ENCODE measurements at places on chromosomes 1 and 21.

- no peak for DNase-seq
Observed at GRCh38 chr1:31396633-31397351, 16.2 kb upstream of the SERINC2 start.

GRCh38 chr1:81004011-81004410, 796.7 kb upstream of the ADGRL2 start:
- DNase-seq: no peak

GRCh38 chr21:27421654-27422053, 454.8 kb upstream of the ADAMTS5 start:
- DNase-seq: no peak

- DNase-seq: no peak
Observed at GRCh38 chr1:29516063-29516820, 279.9 kb downstream of the PTPRU start.

DNA sequence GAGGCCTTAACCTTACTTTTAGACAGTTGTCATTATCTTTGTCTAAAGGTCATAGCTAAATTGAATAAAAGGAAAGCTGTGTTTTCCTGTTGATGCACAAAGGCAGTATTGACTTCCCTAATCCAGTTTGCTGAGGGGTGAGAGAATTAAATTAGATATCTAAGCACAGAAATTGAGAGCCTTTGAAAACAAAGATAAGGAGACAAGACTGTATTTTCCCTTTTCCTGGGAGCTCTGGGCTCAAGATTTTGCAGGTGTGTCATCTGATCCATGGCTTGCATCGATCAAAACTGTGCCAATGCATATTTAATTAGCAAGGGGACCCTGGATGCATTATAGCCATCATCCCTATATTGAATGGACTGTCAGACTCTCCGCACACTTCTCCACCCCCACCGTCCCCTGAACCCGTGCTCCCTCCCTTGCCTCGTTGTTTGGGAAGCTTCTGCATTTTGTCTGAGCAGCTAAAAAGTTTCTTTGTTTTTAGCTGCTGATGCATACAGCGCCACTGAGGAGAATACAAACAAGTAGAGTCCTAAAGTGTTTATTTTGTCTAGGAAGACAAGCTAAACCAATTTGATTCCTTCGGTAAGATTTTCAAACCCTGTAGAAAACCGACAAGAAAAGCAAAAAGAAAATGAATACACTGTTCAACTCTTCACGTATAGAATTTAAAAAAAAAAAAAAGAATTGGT, 186.3 kb downstream of the NFIA start:
- DNase-seq: no peak

DNA sequence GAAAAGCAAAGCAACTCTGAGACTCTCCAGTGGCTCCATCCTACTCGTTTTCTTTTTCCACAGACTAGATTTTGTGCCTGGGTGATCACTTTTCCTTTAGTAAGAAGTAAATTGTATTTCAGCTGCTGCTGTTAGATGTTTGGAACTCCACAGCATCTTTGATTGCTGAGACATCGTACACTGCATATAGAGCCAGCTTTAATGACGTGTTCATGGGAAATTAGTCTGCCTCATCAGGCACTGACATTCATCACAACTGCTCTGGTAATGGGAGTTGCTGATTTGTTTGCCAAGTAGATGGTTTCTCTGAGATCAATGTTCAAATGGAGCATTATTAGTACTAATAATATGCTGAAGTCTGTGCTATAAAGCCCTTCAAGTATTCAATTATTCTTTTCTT, 573.8 kb upstream of the NR5A2 start:
- DNase-seq: no peak

GRCh38 chr1:96845464-96845863, 123.9 kb downstream of the PTBP2 start:
- peak; percentile 15 for DNase-seq

GRCh38 chr1:108016451-108016920, 51.5 kb upstream of the VAV3 start:
- DNase-seq: no peak

DNA sequence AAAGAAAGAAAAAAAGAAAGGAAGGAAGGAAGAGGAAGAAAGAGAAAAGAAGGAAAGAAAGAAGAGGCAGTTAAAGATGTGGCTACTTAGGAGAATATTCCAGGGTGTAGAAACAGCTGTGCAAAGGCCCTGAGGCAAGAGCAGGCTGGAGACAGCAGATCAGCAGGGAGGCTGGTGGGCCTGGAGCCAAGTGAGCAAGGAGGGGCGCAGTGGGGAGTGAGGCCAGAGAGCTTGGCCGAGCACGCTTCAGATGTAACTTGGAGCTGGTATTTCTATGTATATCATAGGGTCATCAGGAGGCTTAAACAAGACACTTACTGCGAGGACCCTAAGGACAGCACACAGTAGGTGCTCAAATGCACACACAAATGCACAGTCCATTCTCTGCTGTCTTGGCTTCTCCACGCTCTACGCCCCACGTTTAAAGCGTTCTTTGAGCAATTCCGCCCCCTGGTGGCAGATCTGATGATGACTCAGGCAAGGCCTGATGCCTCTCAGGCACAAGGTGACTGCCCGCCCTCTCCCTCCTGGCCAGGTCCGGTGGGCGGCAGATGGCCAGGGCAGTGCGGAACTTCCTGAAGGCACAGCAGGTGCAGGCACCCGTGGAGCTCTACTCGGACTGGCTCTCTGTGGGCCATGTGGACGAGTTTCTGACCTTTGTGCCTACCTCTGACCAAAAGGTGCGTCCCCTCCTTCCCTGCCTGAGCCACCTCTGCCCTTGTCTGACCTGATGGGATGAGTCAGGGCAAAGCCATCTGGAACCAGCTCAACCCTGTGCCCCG, 11.9 kb upstream of the PADI3 start:
- DNase-seq: peak; percentile 74

DNA sequence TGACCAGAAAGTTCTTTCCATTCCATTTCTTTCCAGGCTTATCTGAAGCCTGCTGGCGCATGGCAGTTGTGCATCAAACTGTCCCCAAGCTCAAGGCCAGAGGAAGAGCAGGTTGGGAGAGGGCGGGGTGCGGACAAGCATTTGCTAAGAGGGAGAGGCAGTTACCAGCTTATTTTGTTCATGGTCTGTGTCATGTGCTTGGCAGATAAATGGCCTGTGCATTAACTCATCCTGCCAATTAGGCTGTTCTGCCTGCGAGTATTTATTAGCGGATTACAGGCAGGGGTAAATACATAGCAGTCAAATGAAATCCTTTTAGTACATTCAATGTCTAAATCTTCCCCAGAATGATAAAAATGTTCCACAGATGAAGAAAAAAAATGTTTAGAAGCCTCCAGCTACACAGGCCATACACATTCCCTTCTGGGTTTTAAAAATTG, 48.9 kb upstream of the B3GALNT2 start:
- DNase-seq: no peak

DNA sequence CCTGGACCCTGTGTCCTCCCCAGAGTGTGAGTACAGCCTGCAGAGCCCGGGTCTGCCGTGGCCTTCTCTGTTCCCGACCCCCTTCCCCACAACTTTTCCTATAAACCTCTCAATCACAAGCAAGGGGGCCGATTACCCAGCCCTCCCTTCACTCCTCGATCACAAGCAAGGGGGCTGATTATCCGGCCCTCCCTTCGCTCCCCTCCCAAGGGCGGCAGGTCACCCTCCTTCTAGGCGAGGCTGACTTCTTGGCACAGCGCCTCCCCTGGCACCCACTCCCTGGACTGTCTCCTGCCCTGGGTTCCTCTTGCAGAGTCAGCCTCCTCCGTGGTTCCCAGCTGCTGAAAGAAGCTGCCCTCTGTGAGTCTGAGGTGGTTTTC, 12.3 kb upstream of the LDLRAP1 start:
- DNase-seq: no peak

- no peak for DNase-seq
Observed at GRCh38 chr1:201758499-201759050, 70.4 kb upstream of the IPO9 start.

DNA sequence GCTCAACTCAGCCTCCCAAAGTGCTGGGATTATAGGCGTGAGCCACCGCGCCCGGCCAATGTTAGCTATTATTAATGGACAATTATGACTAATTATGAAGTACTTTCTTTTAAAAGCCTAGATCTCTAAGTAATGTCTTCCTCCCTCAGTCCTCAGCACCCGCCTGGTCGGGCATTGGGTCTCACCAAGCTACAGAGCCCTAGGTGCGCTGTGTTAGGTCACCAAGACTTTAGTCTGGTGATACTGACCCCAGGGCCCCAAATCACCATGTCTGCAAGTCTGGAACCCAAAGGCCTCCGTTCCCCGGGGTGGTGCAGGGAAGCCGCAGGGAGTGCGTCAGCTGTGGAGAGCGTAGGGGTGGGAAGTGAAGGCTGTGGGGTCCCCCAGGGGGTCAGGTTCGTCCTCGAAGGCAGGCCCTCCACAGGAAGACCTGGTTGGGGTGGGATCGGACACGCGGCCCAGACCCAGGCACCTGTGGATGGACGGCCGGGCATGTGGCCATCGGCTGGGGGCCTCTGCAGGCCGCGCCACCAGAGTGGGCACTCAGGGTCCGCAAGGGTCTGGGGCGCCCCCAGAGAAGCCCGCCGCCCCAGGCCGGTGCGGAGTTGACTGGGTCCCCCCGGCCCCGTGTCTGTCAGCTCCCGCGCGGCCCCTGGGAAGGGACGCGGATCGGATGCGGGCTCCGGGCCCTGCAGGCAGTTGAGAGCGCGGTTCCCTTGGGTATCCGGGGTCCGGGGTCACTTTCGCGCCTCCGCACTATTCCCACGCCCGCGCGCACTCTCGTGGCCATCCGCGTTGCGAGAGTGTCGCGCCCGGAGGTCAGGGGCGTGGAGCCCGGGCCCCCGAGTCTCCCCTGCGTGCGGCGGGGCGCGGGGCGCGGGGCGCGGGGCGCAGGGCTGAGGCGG, 710 bp upstream of the PDXK start:
- no peak for DNase-seq

- no peak for DNase-seq
Observed at GRCh38 chr1:184315254-184315653, 71.6 kb upstream of the C1orf21 start.

DNA sequence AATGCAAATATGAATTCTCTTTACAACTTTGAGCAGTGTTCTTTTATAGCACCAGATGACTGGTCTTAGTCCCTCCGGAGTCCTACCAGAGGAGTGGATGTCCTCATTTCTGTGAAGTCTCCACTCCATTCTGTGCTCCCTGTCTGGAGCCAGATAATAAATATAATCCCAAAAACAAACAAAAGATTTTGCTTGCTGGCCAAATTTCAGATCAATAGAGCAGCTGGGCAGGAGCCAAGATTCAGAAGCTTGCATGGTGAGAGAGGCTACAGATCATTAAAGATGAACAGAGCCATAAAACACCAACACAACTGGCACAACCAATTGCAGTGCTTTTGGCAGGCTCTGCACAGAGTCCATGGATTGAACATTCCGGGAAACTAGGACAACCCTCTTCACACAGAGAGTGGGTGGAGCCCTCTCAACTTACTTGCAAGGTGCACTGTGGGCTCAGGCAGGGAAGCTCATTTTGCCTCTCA, 231.5 kb upstream of the SNX7 start:
- DNase-seq: no peak

GRCh38 chr1:109929170-109929569, 18.5 kb downstream of the CSF1 start:
- DNase-seq: no peak

DNA sequence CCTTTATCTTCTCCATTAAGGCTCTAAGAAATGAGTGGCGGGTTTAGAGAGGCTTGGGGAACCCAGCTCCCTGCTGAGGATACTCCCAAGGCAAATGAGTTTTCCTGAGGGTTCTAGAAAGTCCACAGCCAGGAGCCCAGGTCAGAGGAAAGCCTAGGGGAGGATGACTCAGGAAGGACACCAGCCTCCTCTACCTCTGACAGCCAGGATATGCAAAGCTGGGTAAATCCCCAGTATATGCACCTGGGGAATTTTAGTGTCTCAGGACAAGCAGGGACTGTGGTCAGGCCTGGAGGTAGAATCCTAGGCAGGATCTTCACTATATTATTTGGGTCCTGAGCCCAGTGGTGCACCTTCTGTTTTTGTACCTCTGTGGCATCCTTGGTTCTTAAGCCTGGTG, 23.5 kb upstream of the WNT4 start:
- no peak for DNase-seq

GRCh38 chr1:220637759-220638158, 52.4 kb upstream of the C1orf115 start:
- DNase-seq: no peak

- no peak for DNase-seq
Observed at GRCh38 chr1:27971674-27972073, 11.9 kb downstream of the XKR8 start.

DNA sequence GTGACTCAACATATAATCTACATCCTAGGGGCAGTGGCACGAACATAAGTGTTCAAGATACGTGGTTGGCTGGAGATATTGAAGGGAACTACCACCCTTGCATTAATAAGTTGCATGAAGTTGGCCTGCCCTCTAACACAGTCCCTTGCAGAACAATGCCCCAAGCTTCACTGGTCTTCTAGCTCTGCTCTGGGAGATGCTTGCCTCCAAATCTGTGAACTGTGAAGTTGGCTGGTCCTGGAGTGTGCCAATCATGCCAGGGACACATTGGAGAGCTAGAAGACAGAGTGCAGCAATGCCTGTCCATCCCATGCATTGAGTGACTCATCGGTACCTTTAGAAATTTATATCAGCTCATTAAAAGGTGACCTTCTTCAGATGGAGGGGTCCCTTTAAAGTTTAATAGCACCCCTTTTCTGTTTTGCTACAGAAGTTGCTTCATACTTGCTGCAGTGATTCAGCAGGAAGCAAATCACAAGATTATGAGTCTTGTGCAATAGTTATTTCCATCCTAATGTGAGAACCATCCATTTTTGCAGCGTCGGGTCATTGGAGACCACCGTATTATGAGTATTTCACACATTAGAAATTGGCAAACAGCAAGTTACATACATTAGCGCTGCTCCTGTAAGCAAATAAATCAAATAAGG, 55.2 kb upstream of the KAZN start:
- no peak for DNase-seq

- no peak for DNase-seq
Observed at GRCh38 chr21:22691658-22692057, 1693.4 kb downstream of the NCAM2 start.

DNA sequence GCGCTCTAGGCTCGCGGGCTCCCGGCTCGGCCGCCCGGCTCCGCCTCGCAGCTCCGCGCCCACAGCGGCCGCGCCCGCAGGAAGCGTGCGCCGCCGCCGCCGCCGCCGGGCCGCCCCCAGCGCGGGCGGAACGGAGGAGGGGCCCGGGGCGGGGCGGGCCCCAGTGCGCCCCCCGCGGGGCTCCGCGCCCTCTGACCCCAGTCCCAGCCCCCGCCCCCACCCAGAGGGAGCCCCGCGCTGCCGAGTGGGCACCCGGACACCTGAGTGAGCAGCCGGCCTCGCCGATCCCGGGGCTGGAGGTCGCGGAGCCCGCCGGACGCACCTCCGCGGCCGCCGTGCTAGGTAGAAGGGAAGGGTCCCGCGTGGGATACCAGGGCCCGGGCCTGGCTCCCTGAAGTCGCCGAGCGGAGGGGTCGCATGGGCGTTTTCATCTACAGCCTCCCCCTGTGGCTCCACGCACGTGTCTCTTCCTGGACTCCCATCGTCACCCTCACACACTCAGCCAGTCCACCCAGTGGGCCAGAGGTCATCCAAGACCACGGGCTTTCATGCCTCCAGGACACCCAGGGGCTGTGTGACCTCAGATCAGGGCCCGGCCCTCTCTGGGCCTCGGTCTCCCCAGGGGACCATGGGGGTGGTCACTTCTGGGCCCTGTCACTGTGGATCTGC, at the start of gene SDC3:
TSS of gene SDC3 (minus strand) at position 63 of the 669 bp plus-strand sequence. CDS start 172 bp downstream, outside the sequence.
- no peak for DNase-seq
